Posterior vena cava (tissue), 2 donors: ENCODE measurements at places on chromosomes 7 and 10. TPM values are rescaled to one million over a fixed set of nuclear protein-coding genes. Genes with fewer than 3 reads are reported as not detected.

GRCh38 chr10:28558923-28559508 is 26.1 kb downstream of the WAC start:
- no peak for DNase-seq

DNA sequence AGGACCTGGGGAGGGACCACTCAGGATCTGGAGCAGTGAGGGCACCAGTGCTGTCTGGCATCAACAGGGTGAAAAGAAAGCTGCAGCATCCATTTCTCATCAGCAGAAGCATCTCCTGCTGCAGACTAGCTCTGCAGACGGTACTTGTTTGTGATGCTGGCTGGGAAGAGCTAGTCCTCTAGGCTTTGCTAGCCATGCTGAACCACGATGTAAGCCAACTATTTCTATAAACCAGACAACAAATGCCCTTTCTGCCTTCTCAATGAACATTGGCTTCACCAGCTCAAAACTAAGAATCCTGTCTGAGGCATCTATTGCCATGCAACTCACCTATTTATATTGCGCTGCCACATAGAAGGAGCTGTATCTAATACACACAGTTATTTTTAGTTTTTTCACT is 65.6 kb downstream of the CTTNBP2 start:
- DNase-seq: no peak

- DNase-seq: no peak
Observed at GRCh38 chr10:7192831-7193361, 217.9 kb downstream of the SFMBT2 start.

DNA sequence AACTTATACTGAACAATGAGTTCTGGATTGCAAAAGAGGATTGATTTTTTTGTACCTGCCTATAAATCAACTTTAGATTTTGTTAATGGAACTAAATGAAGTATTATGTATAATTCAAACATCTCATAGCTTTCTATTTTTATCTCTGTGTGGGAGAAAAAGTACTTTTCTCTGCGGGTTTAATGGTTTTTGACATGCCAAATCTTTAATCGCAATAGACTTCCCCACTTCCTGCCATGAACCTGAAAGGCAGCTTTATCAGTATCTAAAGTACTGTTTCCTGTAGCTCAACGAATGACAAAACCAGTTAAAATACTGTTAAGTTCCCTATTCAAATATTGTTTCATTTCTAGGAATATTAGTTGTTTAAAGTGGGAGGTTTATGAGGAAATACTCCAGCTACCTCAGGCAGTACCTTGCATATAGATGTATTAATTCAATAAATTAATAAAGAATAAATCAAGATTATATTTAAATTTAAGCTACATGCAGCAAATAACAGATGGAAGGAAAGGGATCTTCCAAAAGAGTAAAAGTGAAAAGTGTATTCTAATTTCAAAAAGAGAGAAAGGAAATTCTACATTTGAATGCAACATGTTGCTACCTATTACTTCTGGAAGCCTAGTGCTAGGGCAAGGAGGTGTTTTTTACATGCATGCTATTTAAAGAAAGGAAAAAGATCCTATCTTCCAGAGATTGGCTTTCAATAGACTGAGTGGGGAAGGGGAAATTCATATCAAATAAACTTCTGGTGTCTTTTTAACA is 75.9 kb downstream of the SVOPL start:
- no peak for DNase-seq

- no peak for DNase-seq
Observed at GRCh38 chr10:30154561-30154960, 95.2 kb upstream of the JCAD start.

DNA sequence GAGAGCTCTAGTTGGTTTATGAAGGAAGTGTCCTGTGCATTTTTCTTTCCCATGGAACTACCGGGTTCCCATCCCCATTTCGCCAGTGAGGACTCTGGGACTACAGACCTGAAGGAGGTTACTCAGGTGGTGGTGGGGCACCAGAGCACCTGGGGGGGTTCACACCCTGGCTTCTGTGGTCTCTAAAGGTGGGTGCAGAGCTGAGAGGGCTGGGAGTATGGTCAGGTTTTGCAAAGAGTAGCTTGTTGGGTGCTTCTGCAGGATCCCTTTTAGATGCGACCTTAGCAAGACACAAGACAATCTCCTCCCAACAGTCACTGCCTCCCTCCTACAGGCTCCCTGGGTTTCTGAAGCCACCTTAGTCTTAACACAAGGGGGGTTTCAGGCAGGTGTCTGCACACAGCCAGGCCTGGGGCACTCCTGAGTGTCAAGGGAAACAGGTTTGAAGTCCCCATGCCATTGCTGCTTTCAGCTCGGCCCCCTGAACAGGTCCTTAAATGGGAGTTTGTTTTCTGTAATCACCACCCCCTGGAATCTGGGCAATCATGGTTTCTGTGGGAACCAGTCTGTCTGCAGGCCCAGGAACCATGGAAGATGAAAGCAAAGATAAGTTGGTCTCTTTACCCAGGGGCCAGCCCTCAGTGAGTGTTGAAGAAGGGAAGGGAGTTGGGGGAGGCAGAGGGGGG is 9.9 kb upstream of the CXCL12 start:
- DNase-seq: no peak

DNA sequence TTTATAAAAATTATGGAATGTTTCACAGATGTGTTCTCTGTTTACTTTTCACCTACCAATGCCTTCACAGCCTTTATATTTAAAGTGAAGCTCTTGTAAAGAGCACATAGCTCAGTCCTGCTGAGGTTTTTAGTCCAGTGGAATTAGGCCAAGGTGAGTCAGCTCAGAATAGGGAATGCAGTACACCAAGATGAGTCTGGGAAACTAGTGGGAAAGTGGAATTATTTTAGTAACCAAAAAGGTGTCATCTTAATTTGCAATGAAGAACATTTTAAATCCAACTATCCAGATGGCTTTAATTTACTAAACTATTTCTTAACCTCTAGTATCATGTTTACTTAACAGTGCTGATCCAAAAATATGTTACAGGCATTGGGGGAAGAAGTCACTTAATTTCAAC is 236.3 kb upstream of the CTBP2 start:
- DNase-seq: no peak

DNA sequence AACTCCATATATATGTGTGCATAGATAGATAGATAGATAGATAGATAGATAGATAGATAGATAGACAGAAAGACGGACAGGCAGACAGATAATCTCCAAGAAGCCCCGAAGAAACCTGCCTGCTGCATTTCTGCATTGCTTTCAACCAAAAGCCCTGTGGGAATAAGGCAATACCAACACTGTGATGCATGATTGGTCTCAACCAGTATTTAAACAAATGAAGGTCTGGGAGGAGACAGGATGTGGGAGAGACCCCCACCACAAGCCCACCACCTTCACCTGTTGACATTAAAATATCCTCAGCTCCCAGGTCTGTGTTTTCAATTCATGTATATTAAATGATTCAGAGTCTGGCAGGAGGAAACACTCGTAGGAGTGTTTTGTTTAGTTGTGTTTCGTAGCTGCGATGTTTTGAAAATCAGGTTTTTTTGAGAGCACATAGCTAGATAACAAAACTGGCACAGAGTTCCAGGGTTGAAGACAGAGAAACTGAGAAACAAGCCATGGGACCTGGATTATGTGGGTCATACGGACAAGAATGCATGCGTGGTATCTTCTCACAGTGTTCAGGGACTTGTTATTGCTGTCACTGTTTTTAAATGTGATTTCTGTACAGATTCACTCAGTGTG is 200.7 kb upstream of the AHR start:
- DNase-seq: no peak

DNA sequence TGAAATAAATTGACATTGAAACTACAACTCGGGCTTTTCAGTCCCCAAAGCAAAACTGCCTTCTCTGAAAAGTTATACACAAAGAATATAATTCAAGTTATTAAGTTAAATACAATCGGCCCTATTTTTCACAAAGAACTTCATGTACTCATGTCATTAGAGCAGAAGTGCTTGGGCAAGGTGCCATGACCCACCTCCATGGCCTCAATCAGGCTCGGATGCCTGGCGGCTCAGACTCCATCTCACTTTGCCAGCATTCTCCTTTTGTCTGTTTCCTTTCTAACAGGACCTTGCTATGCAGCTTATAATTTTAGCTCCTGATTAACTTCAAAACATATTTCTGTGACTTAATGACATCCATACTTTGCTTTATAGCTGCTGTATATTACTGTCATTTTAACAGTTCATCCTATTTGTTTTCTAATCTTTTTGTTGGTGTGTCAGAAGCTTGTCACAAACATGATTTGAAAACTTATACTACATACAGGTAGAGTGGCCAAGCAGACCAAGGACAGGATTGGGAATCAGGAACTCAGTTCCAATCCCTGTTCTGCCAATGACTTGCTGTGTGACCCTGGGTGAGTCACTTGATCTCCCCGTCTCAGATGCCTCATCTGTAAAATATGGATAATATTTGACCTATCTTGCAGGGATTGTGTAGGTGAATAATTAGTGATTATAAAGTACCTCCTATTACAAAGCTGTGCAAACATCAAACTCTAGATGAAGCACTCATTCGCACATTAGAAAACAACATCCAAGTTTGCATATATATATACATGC is 60.8 kb upstream of the ITGA8 start:
- DNase-seq: peak; percentile 83

DNA sequence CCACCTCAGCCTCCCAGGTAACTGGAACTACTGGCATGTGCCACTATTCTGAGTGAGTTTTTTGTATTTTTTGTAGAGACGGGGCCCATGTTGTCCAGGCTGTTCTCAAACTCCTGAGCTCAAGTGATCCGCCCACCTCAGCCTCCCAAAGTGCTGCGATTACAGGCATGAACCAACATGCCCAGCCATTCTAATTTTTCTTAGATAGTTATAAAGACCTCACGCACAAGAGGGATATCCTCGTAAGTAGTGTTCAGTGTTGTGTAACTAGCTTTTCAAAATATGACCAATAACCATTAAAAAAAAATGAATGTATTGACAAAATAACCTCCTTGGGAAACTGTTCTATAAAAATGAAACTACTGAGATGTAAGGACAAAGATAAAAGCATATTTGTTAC is 90.5 kb upstream of the FERD3L start:
- DNase-seq: no peak

DNA sequence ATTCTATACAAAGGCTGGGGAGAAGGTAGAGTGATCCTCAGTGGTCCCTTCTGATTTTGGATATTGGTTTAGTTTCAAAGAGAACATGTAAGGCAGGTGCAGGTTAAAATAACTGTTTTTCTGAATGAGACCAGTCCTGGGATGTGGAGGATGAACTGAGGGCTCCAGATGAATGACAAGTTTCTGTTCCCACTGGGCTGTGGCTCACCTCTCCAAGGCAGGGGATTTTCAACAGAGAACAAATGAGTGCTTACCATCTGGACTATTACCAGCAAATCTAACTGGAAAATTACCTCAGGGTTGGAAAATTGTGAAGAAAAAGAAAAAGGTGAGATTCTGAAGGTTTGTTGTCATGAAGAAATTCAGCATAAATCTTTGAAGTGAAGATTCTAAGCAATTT is 8.0 kb downstream of the LAMB4 start:
- no peak for DNase-seq

DNA sequence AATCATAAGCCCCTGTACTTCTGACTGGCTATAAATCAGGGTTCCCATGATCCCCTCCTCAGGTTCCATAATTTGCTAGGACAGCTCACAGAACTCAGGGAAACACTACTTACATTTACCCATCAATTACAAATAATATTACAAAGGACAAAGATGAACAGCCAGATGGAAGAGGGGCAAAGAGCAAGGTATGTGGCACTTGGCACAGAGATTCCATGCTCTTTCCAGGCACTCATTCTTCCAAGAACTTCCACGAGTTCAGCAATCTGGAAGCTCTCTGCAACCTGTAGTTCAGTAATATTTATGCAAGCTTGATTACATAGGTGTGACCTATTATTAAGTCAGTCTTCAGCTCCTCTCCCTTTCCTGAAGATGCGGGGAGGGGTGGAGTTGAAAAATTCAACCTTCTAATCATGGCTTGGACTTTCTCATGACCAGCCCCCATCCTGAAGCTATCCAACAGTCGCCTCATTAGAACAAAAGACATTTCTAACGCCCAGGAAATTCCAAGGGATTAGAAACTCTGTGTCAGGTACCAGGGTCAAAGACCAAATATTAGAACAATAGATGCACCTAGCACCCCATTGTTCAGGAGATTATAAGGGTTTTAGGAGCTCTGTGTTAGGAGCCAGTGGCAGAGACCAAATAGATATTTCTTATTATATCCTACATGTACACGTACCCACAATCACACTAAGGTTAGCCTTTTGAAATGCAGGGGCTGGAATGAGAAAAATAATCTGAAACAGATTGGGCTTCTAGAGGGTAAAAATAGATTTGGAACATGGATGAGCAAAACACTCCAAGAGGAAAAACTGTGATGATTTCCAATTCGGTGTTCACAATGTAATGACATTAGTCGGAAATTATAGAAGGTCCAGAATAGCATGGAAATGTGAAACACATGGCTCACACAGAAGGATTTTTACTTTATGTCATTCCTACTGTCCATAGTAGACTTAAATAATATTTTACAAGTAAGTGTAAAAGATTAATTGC is 7.0 kb downstream of the ANKMY2 start:
- DNase-seq: no peak

DNA sequence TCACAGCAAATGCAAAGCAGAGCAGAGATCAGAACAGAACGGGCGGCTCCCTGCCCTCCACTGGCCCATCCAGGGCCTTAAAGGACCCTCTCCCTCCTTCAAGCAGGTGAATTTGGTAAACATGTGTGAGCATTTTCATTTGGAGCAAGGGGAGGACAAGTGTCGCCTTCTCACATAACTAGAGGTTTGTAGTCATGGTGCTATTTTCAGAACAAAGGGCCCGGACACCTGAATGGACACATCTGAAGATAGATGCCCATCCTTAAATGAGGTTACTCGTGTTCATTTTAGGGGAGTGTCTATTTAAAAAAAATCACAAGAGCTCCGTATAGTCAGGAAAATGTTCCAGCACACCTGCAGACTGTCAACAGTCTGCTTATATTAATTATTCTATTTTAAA is 153.8 kb downstream of the PRKCQ start:
- no peak for DNase-seq

- DNase-seq: no peak
Observed at GRCh38 chr10:58239561-58240169, 28.0 kb downstream of the IPMK start.

GRCh38 chr10:60974463-60975149 is 30.6 kb upstream of the RHOBTB1 start:
- DNase-seq: no peak

DNA sequence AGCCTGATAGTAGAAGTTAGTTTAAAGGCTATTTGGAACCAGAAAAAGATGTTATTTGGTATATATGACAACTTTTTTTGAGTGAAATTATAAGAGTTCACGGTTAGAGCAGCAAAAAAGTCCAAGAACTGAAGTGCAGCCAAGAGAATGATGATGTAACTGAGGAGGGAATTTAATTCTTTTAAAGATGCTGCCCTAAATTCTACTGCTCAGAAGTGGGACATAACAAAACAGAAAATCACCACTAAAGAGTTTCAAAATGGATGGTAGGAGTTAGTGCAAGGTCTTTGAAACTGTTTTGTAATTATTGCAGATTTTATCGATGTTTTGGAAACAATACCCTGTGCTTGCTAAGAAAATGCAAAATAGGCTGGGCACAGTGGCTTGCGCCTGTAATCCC is 6.5 kb downstream of the SAMD8 start:
- no peak for DNase-seq

Gene VIPR2
- 7.6 TPM for total RNA-seq

Gene GPR85
- 1.2 TPM for total RNA-seq

Gene TCERG1L
- not detected for total RNA-seq

Gene TAC1
- total RNA-seq: not detected

Gene SUGCT
- total RNA-seq: 16.2 TPM

Gene SMNDC1
- total RNA-seq: 28.1 TPM

Gene ADAMTS14
- 1.0 TPM for total RNA-seq

Gene LBX1
- total RNA-seq: not detected
